ENCODE measurements at places on chromosomes 1 and 21.

DNA sequence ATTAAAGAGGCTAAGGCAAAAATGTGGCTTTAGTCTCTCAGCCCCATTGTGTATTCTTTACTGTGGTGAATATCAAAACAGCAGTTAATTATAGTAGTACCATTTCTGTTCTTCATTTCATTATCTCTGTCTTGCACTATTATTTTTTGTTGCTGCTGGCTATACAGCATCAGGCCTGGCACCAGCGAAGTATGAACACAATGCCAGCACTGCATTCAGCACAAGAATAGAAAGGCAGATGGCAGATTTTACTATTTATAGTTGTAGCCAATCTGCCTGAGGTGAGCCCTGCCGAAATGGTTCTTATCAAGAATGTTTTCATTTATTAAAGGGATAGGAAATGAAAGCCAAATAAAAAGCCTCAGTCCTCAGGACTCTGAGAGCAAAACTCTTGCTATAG, 72.1 kb downstream of the GPR52 start:
- no peak for DNase-seq

DNA sequence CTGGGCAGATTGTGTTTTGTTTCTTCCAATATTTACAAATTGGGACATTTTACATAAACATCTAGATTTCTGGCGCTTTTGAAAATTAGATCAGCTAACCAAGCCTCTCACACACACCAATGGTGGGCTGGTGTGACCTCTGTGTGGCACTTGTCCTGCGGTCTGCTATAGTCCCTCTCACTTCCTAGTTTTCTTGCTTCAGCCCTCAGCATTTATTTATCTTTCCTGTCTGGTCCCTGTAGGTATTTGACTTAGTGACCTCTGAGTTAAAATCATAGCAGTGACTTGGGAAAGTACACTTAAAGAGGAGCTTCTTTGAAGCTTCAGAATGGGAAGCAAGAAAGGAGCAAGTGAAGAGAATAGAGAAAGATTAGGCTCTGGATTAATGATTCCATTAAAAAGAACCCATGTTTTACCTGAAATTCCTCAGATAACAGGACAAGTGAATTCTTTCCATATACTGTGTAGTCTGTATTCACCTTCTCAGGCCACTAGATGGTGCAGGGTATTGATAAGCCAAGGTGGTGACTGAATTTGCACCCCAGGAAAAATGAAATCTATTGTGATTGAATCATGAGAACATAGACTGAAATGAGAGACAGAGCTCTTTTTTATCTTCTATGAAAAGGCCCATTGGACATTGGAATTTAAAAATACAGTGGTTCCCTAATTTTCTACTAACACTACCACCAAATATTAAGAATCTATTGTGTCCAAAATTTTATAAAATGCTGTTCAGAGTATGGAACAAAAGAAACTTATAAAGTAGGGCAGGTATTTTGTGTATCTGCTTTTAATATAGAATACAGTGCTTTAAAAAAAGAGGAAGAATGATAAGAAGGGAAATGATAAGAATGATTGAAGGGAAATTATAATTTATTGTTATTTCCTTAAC, 7.1 kb upstream of the DIPK1A start:
- DNase-seq, result no peak

GRCh38 chr1:38929476-38929875, 12.2 kb downstream of the RHBDL2 start:
- no peak for DNase-seq

DNA sequence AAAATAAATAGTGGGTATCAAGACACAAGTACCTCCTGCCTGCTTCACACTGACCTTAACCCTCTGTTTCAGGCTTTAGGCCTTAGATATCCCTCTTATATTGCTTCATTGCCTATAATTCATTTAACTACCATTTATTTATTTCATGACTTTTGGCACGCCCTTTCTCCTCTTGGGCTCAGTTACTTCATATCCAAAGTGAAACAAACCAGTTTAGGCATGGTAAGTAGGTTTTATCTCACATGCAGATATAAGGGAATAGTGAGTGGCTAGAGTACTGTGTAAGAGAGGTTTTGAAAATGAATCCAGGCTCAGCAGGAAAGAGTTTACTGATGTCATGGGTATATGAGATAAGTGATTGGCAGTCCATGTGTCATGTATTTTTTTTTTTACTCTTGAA, 69.8 kb upstream of the BEND5 start:
- DNase-seq, result no peak

GRCh38 chr1:57229998-57230397, 193.9 kb downstream of the DAB1 start:
- no peak for DNase-seq

Data from GM13977 (cell line).